ENCODE measurements at places on chromosomes 2 and 18.

GRCh38 chr2:217897091-217897715 is 105.6 kb downstream of the TNS1 start:
- no peak for DNase-seq

- DNase-seq = no peak
Measured at GRCh38 chr2:25797620-25798488, 80.4 kb downstream of the ASXL2 start.

DNA sequence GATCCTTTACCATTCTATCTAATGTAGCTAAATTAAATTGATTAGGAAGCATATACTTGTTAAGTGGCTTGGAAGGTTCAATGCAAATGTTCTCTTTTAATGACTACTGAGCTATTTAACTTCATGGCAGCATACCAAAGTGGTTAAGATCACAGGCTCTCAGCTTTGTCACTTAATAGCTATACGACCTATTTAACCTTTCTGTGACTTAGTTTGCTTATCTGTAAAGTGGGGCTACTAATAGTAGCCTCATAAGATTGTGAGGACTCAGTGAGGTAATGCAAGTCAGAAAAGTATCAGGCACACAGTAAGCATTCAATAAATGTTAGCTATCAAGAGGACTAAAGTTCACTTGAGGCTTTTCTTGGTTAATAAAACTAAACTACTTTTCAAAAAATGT is 4.3 kb downstream of the CKAP2L start:
- DNase-seq = no peak

- DNase-seq = no peak
Measured at GRCh38 chr2:131030478-131030971, 62.7 kb downstream of the FAM168B start.

DNA sequence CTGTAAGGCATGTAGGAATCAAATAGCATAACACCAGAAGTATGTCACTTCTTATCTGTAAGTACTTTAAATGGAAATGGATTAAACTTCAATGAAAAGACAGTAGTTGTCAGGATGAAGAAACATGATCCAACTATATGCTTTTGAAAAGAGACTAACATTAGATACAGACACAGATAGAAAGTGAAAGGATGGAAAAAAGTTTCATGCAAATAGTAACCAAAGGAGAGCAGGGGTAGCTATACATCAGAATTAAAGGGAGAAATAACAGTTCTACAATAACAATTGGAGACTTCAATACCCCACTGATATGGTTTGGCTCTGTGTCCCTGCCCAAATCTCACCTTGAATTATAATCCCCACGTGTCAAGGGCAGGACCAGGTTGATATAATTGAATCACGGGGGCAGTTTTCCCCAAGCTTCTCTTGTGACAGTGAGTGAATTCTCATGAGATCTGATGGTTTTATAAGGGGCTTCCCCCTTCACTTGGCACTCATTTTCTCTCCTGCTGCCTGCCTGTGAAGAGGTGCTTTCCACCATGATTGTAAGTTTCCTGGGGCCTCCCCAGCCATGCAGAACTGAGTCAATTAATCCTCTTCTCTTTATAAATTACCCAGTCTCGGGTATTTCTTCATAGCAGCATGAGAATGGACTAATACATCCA is 205.4 kb upstream of the CDH2 start:
- DNase-seq = no peak

- DNase-seq = no peak
Measured at GRCh38 chr2:216652566-216652965, 19.3 kb downstream of the IGFBP2 start.

DNA sequence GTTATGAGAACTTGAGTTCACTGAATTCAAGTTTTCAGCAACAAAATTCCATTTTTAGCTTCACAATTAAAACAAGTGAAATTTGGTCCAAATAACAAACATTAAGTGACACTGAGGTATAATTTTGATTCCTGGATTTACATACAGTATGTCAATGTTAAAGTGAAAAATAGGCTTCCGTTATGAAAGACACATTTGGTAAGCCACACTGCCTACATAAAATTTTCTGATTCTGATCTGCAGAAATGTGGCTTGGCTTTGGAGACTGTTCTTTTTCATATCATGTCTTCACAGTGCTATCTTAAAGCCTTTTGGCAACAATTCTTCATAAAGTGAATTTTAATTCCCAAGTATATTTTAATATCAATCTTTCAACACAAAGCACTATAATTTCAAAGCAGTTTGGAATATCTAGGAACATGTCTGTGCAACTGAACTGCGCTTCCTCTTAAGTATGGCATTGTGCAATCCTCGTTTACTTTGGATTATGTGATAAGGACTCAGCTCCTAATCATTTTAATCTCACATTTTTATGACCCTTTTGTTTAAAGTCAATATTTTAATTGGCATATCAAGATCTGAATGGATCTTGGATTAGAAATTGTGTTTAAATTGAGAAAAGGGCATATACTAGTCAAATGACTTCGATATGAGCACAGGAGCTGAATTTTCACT is 60.0 kb downstream of the RBMS1 start:
- no peak for DNase-seq

- no peak for DNase-seq
Measured at GRCh38 chr2:19649142-19649541, 252.6 kb downstream of the TTC32 start.
